ENCODE measurements at places on chromosomes 5 and 9.

- DNase-seq, result no peak
Measured at GRCh38 chr9:117189121-117189520, 225.7 kb downstream of the ASTN2 start.

DNA sequence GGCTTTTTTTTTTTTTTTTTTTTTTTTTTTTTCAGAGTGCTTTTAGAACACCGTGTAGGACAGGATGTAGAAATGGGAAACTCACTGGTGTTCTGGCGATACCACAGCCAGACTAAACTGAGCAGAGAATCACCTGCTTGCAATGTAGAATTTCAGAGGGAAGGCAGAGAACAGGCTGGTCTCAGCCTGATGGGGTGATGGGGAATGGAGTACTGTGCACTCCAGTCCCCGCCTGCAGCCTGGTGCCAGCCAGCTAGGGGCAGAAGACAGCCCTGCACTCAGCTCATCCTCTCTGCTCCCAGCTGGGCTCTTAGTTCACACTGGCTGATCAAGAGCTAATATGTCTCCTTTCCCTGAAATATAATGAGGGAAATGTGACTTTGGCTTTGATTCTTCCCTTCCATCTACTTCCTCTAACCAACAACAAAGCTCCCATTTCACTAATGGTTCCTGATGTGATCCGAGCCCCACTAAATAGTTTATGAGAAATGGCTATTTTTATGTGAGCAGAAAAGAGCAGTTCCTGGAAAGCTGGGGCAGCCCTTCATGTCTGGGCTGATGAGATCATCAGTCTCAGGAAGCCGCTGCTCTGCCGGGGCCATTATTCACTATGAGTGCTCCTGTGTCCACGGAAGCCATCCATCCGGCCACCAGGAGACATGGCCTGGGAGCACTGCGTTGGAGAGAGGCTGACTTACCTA is 209.7 kb downstream of the GADD45G start:
- no peak for DNase-seq

- DNase-seq, result no peak
Measured at GRCh38 chr9:117929868-117930267, 225.7 kb downstream of the TLR4 start.

GRCh38 chr9:27414220-27414761 is 109.8 kb upstream of the IFNK start:
- DNase-seq, result no peak

DNA sequence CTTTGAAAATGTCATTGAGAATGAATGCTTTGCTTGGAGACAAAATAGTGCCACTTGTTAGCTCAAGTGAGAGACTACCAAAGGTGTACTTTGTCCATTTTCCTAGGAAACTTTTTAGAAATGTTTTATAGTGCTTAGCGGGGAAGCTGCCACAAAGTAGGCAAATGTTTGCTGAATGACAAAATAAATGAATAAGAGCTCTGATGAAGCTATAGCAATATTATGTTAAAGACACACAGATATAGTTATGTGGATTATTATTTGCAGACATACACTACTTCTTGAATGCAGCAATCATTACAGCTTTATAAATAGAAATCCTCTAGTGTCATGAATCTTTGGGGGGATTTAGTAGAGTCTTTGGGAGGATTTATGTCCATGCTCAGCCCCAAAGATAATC is 92.7 kb upstream of the C6 start:
- DNase-seq, result no peak

DNA sequence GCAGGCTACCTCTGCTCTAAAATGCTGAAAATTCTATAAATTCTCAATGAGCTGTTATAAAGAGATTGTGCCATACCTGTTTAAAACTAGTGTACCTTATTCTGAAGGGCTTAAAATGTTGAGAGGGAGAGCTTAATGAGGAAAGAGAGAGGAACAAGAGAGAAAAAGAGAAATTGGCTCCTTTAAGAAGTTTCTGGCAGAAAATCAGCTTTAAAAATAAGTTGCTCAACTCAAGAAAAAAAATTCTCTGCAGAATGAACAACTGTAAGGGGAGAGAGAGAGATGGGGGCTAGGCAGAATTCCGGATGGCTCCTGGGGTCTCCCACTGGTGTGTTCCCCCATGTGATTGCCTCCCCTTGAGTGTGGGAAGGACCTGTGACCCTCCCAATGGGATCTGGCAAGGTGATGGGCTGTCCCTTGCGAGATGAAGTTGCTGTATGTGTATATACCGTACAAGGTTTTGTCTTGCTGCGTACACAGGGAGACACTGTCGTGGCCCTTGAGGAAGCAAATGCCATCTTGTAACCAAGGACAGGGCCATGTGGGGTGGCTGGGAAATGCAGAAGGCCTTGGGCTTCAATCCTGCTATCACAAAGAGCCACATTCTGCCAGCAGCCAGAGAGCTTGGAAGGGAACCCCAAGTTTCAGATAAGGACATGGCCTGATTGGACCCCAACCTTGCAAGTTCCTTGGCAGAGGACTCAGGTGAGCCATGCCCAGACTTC is 64.3 kb upstream of the S1PR3 start:
- no peak for DNase-seq

DNA sequence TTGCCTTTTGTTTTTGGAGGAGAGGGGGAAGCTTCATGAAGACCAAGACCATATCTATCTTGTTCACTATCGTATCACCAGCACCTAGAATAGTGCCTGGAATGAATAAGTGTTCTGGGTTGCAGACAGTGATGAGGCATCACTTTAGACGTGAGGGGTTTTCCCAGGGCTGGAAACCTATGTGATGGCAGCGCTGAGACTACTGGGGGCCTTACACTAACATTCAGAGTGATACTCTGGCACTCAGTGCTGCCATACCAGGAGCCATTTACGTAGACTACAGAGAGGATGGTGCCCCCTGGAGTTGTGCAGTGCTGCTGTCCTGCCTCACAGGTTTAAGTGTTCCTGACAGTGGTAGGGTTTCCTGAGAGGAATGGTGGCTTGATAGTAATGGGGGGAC is 6.9 kb downstream of the CCL19 start:
- no peak for DNase-seq

- no peak for DNase-seq
Measured at GRCh38 chr5:142982821-142983200, 212.6 kb downstream of the ARHGAP26 start.

- DNase-seq, result no peak
Measured at GRCh38 chr5:67941614-67942401, 273.7 kb upstream of the PIK3R1 start.

- no peak for DNase-seq
Measured at GRCh38 chr9:118276784-118277183, 572.6 kb downstream of the TLR4 start.

- DNase-seq, result no peak
Measured at GRCh38 chr5:171569065-171569712, 149.7 kb downstream of the FGF18 start.

- DNase-seq, result no peak
Measured at GRCh38 chr9:136075881-136076678, 19.0 kb downstream of the NACC2 start.

GRCh38 chr5:80655231-80655774 is 520 bp upstream of the DHFR start:
- no peak for DNase-seq

DNA sequence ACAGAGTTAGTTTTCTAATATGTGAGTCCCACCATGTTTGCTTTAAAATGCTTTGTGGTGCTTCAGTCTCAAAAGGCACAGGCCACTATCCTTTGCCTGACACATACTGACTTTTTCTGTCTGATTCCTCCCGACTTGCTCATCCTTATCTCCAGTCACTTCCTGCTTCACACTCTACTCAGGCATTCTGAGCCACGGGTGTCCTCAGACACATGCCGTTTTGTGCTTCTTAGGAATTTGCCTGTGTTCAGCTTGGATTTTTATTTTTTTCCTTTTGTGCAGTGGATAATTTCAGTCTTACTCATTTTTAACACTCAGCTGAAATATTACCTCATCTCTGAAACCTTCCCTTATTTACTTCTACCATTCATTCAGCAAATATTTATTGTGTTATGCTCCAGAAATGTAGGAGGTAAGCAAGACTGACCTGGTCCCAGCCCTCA is 54.1 kb downstream of the MAN2A1 start:
- DNase-seq, result no peak

- no peak for DNase-seq
Measured at GRCh38 chr9:132989014-132989310, 10.5 kb downstream of the GFI1B start.

DNA sequence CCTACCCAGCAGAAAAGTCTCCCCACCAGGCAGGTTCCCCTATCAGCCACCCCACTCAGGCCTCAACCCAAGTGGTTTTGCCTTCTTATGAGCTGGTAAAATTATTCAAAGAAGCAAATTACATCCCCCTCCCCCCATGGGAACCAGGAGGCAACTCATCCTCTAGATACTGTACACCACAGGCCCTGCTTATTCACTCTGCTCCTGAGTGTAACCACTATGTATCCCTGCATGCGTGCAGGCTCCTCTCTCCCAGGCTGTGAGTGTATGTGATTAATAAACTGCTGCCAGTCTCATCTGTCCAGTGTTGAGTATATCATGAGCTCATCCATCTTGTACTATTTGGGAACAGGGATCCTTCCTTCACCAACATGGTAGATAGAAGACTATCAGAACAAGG is 8.6 kb downstream of the KCTD16 start:
- no peak for DNase-seq

DNA sequence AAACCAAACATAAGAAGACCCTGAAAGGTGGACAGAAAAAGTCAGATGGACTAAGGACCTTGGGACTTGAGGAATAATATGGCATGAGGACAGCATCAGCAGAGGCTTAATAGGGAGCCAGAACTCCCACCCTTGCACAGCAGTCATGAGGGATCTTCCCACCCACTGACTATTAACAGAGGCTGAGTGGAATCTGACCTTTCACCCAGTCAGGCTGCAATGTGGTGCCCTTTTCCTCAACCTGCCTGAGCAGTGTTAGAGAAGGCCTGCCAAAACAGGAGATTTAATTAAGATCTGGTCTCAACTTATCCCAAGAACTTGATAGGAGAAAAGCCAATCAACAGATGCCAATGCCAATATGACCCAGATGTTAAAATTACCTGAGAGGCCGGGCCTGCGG is 481.9 kb downstream of the KDM4C start:
- no peak for DNase-seq

GRCh38 chr5:66647146-66647856 is 51.1 kb downstream of the MAST4 start:
- no peak for DNase-seq

GRCh38 chr9:74573640-74574191 is 76.6 kb downstream of the RORB start:
- DNase-seq, result no peak

GRCh38 chr9:85420750-85421149 is 321.0 kb downstream of the AGTPBP1 start:
- no peak for DNase-seq

DNA sequence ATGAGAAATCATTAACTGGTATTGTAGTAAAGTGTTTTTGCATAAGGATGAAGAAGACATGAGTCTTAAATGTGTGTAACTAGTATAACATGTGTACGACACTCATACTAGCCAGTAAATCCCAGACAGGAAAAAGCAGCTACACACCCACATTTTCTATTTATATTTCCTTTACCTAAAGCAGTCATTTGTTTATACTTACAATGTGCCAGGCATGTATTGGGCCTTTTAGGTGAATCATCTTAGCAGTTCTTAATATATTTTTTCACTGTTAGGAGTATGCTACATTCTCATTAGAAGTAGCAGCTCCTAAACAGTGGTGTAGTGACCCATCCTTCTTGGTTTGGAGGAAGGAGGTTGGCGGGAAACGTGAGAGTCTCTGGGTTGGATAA is 55.8 kb upstream of the TMC1 start:
- DNase-seq, result no peak

- DNase-seq, result no peak
Measured at GRCh38 chr9:22044583-22044982, 35.5 kb upstream of the CDKN2B start.

GRCh38 chr9:26579056-26579455 is 313.5 kb downstream of the CAAP1 start:
- DNase-seq, result no peak

GRCh38 chr5:143955141-143955540 is 143.2 kb downstream of the HMHB1 start:
- no peak for DNase-seq

DNA sequence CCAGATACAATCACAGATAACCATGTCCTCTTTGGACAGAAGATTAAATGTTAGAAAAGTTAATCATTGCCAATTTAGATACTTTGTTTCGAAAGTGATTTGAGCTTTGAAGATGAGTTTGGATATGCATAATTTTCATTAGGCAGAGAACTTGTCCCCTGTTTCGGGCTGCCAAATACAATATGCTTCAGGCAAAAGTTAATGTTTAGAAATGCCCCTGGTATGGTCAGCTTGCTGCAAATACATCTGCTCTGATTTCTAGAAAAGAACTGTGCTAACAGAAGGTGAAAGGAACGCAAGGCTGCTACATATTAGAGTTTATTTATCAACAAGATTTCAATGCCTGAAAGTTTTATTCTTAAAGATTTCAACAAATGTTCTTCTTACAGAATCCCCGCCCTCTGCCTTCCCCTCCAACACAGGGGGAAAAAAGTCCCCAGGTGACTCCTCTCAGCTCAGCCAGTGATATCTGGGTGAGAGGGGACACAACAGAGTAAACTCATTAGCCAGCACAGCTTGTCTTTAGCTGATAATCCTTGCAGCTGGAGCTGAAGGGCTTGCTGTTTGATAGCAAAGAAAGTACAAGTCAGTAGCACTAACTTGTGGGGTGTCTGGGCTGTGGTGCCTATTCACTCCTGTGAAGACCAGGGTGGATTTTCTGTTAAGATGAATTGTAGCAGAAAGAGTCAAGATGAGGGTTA is 435.7 kb downstream of the DMAC1 start:
- no peak for DNase-seq

DNA sequence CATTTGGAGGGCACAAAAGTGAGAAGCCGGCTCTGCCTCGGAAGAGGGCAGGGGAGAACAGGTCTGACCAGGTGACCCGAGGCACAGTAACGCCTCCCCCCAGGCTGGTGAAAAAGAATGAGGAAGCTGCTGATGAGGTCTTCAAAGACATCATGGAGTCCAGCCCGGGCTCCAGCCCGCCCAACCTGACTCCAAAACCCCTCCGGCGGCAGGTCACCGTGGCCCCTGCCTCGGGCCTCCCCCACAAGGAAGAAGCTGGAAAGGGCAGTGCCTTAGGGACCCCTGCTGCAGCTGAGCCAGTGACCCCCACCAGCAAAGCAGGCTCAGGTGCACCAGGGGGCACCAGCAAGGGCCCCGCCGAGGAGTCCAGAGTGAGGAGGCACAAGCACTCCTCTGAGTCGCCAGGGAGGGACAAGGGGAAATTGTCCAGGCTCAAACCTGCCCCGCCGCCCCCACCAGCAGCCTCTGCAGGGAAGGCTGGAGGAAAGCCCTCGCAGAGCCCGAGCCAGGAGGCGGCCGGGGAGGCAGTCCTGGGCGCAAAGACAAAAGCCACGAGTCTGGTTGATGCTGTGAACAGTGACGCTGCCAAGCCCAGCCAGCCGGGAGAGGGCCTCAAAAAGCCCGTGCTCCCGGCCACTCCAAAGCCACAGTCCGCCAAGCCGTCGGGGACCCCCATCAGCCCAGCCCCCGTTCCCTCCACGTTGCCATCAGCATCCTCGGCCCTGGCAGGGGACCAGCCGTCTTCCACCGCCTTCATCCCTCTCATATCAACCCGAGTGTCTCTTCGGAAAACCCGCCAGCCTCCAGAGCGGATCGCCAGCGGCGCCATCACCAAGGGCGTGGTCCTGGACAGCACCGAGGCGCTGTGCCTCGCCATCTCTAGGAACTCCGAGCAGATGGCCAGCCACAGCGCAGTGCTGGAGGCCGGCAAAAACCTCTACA is 11.8 kb downstream of the QRFP start:
- DNase-seq, result no peak
